ENCODE measurements at places on chromosomes 6 and 20.

- DNase-seq: no peak
Measured at GRCh38 chr20:8964959-8965562, 103.8 kb upstream of the PLCB4 start.

- no peak for DNase-seq
Measured at GRCh38 chr6:5116243-5116991, 31.3 kb downstream of the PPP1R3G start.

DNA sequence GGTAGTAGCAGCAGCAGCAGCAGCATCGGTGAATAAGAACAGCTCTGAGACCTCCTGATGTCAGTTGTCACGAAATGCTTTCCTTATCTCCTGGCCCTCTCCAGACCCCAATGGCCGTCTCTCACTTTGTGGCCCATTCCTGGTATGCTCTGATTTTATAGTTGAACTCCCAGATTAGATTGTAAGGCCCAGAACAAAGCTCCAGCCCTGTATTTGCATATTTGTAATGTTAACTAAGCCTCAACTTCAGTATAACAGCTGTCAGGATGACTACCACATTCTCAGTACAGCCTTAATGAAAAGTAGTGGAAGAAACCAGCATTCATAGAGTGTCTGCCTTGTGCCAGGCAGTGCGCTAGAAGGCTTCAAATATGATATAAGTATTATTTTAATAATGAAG is 180.9 kb downstream of the SASH1 start:
- DNase-seq: no peak

DNA sequence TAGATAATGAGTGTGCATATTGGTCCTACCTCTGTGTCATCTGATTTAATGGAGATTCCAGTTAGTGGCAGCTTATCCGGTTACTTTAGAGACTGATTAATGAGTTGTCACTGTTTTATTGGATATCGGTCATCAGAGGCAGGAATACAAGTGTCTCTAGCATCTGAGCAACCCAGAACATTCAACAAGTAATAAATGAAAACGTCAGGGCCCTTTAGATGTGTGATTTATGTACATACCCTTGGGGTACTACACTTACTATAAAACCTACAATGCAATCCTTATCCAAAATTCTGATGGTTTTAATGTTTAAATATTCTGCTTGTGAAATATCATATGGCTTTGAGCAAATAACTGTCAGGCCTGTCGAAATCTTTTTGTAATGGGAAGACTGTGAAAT is 1117.9 kb upstream of the FLRT3 start:
- DNase-seq: no peak

- no peak for DNase-seq
Measured at GRCh38 chr6:124158024-124158423, 354.4 kb downstream of the NKAIN2 start.
